ENCODE measurements at places on chromosomes 2 and 18.
A peak's percentile ranks its signal among the peaks of the same experiment; 100 is the strongest.

DNA sequence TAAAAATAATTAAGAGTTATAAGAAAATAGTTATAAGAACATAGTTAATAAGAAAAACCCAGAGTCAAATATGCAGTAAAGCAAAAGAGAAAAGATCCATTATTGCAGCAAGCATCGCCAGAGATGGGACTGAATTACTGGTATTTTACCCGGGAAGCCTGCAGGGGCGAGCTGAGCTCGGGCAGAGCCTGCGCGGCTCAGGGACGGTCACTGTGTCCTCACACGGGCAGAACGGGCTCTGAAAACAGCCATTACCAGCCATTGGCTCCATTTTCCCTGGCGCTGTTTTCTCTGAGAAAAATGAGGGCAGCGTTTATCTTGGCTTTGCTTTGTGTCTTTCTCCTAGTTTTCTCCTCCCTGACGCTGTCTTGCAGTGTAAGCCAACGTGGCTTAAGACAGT, 95.3 kb upstream of the ALKAL2 start:
- DNase-seq: no peak

- peak; percentile 27 for DNase-seq
These were observed 684.0 kb downstream of the DSC3 start for GRCh38 chr18:30358555-30358954.

DNA sequence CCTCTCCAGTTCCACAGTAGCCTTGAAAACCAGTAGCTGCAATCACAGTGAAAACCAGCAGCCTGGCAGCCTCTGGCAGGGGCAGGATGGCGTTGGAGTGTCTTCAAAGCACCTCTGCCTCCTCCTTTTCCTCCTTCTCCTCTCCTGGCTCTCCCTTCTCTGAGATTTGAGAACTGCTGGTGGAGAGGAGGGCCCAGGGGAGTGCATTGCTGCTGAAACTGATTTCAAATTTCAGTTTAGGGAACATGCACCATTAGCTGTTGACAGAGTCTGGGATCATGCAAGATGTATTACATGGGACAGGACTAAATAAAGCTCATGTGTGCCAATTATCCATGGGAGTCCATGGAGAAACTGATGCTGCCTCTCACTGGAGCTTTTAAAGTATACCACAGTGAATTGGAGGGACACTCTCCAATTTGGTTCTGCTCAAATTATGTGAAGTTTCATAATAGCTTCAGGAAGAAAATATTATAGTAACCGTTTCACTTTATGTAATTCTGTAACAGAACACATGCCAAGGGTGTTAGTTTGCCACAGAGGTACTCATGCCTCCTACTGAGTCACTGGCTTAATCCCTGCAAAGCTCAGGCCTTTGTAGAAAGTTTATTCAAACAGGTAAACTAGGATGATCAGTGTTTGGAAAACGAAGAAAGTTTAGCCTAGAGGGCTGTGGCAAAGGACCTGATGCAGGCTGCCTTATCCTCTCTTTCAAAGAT, 146.1 kb downstream of the PRPF40A start:
- DNase-seq: no peak

GRCh38 chr18:79139206-79139605, 70.0 kb downstream of the ATP9B start:
- no peak for DNase-seq

DNA sequence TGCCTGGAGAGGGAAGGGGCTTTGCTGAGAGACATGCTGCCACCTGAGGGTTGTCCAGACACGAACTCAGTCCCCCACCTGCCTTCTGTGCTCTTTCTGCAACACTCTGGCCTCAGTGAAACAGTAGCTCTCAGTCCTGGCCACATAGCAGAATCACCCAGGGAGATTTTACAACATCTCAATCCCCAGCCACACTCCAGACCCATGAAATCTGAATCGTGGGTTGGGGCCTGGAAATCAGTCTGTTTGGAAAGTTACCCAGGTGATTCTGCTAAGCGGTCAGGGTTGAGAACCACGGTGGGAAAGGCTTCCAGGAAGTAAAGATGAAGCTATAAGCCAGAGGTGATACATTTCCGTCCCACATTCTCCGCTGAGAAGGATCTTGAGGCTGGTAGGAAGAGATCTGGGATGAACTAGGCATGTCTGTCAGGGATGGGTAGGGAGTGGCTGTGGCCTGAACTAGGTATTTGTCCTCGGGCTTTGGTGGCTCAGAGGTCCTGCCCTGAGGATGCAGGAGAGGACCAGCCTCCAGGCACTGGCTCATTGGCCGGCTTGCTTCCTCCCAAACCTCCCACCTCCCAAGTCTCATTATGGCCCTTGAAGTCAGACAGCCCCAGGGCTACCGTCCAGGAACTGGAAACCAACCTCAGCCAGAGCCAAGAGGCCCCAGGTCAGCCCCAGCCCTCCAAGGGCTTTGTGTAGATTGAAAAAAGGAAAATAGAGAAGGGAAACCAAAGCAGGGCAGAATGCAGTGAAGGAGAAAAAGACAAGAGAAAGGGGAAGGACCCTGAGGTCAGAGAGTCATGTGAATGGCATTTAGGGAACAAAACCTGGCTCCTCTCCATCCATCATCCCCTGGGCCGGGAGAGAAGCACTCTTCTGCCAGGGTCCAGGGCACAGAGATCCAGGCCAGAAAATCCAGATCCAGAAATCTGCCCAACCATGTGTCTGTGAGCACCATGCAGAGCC, 119.6 kb downstream of the ZFP36L2 start:
- DNase-seq: peak; percentile 16

DNA sequence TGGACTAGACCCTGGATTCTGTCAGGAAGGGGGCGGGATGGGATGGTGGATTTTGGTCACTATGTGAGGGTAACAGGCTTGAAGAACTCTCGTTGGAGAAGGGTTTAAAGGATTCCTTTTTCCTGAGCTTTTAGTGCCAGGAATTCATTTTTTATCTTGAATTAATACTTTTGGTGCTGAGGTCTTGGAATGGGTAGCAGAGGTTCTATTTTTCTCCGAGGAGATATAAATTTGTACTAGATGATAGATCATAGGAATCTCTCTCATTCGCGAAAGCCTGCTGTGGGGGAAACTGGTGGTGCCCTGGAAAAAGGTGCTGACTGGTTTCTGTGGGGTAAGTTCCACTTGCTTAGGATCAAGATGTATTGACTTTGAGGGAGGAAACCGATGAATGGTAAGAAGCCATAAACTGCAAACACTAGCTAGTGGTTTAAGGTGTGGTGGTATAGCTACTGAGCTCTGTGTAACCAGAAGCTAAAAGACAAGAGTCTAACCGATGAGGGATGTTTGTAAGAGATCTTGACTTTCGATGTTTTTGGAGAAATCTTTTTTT, 706 bp downstream of the AGPS start:
- no peak for DNase-seq

DNA sequence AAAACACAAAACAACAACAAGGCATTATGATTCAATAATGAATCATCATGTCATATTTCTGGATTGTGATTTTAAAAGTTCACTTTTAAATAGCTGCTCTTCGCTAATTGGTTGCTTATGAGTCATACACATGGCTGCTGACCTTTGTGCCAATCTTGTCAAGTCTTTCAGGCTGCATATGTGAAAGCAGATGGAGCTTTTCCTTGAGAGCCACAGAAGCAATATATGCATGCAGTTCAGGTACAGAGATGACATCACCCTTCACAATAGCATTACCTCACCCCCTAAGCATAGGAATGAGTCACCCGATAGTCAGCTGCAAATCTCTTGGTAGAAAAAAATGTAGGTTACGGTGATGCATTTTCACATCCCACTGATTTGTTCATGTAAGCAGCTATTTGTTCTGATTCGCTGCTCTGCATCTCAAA, 27.2 kb downstream of the EIF2AK3 start:
- DNase-seq: no peak

Measured in GF-D8 (cell line).